Stomach (tissue), 19 donors: ENCODE measurements at places on chromosomes 4 and X. TPM values are rescaled to one million over a fixed set of nuclear protein-coding genes. Genes with fewer than 3 reads are reported as not detected.

Gene GLUD2
- 0.31 TPM for polyA plus RNA-seq

Gene H2BW2
- not detected for polyA plus RNA-seq

Gene TMEM271
- 0.03 TPM for polyA plus RNA-seq

Gene PPP1R2C
- polyA plus RNA-seq: not detected

Gene PAGE2B
- not detected for polyA plus RNA-seq

Gene CYLC1
- polyA plus RNA-seq: not detected

Gene REELD1
- polyA plus RNA-seq: not detected

Gene CXCL11
- polyA plus RNA-seq: not detected

Gene TRAM1L1
- 1.7 TPM for polyA plus RNA-seq

Gene RPS3A
- polyA plus RNA-seq: 5,449 TPM

Gene LNX1
- 5.4 TPM for polyA plus RNA-seq
